Activated naive CD4-positive, alpha-beta T cell treated with anti-CD3 and anti-CD28 coated beads for 36 hours (primary cell): ENCODE measurements at places on chromosomes 16 and 17. TPM values are rescaled to one million over a fixed set of nuclear protein-coding genes. Genes with fewer than 3 reads are reported as not detected.
A peak's percentile ranks its signal among the peaks of the same experiment; 100 is the strongest.

DNA sequence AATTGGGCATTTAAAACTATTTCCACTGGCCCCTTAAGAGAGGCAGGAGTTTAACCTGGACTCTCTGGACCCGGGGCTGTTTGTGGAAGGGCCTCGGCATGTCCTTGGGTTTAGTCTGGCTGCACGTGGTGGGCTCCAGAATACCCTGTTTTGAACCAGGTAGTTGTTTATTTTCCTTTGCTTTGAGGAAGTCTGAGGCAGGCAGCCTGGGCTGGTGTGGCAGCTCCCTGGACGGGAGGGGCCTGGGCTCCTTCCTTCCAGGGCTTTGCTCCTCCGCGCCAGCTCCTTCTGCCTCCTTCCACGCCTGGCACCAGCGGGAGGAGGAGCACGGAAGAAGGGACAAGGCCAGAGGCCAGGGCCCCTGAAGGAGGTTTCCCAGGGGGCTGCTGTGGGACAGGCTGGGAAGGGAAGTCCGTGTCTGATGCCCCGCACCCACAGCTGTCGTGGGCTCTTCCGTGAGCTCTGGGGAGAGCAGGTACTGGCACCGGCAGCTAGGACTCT lies 15.5 kb downstream of the BANP start:
- DNase-seq: no peak

- DNase-seq: no peak
Observed at GRCh38 chr17:80619535-80620235, 75.0 kb downstream of the RPTOR start.

QRICH2 gene
- 0.52 TPM for total RNA-seq

DNA sequence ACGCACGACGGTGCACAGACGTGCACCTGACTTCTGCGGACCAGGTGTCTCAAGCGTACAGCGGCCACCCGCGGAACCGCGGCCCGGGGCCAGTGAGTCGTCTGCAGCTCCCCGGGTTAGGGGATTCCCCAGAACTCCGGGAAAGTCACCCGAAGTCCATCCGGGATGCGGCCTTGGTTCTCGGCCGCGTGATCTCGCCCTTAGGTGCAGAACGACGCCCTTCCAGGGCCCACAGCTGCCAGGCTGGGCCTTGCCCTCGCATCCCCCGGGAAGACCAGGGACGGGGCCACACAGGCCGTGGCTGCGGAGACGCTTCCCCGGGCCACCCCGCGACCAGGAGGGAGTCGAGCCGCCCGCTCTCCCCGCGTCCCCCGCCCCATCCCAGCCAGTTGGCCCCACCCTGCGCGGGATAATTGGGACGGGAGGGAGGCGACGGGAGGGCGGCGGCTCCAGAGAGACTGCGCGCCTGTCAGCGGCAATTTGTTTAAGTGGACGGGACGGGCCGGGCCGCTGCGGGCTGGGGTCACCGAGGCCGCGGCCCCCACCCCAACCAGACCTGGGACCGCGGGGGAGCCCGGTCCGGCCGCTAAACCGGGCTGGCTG lies 3.6 kb upstream of the TBX2 start:
- no peak for DNase-seq

KRT33A gene
- not detected for total RNA-seq

- DNase-seq: no peak
Observed at GRCh38 chr16:20114356-20114755, 40.7 kb upstream of the GPR139 start.

GRIN2A gene
- total RNA-seq: not detected

RAC3 gene
- 4.8 TPM for total RNA-seq

CDR2L gene
- total RNA-seq: 0.93 TPM

DNA sequence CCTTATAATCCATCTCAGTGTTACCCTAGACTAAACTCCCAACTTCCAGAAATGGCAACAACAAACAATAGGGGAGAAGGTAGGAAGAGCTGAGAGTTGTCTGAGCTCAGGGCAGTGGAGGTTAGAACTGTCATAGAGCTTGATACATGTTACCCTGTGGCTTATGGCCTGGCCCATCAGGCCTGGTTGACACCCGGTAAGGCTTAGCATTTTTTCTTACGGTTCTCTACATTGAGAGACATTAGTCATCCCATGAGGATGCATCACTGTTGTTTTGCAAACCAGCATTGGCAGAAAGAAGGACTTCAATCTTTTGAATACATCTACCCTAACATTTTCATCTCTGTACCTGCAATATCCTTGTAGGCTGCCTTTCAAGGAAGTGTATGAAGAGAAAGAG lies 226.6 kb downstream of the PHKB start:
- DNase-seq: no peak

DNA sequence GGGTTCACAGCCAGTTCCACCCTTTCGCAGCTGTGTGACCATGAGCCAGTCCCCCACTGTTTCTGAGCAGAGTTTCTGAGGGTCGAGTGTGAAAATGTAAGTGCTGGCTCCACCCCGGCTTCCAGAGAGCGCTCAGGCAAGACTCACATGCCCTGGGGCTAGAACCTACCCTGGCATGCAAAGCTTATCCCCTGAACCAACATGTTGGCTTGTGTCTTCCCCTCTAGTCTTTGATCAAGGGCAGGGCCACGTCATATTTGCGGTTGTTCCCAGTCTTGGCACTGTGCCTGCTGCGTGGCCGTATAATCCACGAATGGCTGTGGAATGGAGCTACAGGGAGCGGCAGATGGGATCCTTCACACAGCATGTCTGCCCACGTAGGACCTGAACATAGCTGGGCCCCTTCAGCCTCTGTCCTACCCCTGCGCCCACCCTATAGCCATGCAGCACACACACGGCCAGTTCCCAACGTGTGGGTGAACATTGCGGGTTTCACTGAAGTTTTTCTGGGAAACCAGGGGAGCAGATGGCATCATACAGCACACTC lies 84.8 kb downstream of the MRM1 start:
- no peak for DNase-seq

- no peak for DNase-seq
Observed at GRCh38 chr16:893360-893759, 77.4 kb downstream of the LMF1 start.

CDYL2 gene
- 10.1 TPM for total RNA-seq

EPN3 gene
- total RNA-seq: not detected

DNA sequence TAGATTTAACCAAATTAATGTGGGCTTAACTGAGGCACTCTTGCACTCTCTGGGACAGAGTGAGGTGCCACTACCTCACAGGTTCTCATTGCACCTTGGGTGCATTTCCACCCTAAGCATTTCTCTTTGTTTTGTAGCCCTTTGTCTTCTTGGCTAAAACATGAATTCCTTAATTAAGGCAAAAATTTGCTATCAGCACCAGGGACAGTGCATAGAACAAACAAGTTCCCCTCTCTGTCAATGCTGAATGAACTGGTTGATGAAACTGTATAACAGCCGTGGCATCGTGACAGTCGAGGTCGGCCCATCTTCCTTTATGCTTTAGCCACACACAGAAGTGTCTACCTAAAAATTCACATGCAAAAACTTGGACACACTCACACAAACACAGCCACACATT lies 74.8 kb downstream of the HS3ST2 start:
- DNase-seq: no peak

G6PC3 gene
- 15.9 TPM for total RNA-seq

DNA sequence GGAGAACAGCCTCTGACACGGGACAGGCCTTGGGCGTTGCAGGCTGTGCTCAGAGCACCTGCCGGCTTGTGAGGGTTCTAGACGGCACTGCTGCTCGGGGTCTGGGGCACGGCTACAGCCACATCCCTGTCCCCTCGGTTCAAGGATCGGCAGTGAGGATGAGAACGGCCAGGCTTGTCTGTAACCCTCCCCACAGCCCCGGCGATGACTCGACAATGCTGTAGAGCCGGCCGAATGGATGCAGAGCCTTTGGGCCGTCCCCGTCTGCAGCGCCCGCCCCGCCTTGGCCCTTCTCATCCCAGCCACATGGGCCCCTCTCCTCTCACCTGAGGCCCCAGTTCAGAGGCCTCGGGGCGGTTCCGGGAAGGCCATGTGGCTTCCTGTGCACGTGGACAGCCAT lies 49.0 kb upstream of the METRNL start:
- no peak for DNase-seq

DNA sequence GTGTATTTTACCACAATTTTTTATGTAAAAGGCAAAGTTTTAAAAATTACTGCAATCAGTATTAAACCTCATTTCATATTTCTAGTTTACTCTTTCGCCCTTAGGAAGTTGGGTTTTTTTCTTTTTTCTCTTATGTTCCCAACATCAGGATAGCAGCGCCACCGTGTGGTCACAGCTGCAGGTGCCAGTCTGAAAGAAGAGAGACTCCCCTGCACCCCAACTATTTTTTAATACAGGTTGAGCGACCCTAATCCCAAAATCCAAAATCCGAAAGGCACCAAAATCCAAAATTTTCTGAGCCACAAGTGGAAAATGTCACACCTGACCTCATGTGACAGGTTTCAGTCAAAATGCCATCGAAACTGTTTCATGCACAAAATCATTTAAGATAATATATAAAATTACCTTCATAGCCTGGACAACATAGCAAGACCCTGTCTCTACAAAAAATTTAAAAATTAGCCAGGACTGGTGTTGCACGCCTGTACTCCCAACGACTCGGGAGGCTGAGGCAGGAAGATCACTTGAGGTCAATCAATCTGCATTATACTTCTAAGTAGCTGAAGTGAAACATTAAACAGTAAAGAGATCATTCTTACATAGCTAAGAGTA lies 21.8 kb upstream of the ASGR2 start:
- DNase-seq: peak; percentile 88

DNA sequence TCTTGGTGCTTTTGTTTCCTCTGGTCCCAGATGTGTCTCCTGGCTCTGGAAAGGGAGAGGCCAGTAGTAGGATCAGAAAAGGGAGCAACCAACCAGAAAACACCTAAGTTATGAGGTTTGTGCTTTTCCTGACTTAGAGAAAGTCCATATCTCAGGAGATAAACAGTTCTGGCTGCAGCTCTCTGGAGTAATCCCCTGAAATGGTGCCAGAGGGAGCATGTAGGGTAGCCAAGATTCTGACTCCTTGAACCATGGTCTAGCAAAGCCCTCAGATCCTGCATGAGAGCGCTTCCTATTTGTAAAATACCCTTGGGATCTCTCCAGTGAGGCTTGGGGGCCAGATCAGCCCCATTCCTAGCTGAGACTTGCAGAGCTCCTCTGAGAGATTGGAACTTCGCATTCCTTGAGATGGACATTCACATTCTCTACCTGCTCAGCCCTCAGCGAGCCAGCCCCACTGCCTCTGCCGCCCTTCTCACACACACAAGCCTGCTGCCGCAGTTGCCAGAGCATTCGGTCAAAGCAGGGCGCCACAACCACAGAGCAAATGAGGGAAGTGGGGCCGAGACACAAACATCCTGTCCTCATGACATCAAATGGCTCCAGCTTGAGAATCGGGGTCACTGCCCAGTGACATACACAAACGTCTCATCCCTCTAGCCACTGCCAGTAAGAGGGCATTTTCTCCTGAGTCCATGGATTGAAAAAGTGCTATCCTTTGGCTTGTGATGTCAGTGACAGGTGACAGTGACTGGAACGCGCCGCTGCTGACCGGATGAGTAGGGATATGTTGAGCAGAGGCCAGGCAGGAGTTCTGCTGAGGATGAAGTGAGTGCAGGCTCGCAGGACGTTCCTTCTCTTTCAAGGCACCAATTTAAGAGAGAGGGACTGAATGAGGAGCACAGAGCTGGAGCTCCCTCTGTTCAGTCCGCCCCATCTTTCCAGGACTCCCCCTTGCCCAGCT lies 5.0 kb downstream of the ABHD15 start:
- DNase-seq: no peak
